ENCODE measurements at places on chromosomes 5 and 9.
A peak's percentile ranks its signal among the peaks of the same experiment; 100 is the strongest.

DNA sequence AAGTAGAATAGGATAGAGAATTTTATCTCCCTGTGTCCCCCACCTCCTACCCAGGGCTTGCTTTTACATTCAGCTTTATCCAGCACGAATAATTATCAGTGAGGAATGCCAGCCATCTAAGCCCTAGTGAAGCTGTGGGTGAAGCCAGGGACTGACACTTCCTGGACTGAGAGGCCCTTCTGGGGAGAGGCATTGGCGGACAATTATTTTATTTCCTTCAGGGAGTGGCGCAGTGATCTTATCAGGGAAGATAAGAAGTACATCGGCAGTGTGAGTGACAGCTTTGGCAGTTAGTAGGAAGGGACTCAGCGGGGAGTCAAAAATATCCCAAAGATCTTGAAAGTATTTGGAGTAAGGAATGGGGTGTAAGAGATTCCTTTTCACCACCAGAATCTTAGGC is 34.9 kb upstream of the RPS23 start:
- DNase-seq = no peak

- DNase-seq = no peak
These were observed 87.0 kb downstream of the IQGAP2 start for GRCh38 chr5:76489877-76490688.

GRCh38 chr9:86774116-86774515 is 173.2 kb downstream of the GAS1 start:
- no peak for DNase-seq

GRCh38 chr9:26373616-26374015 is 519.0 kb downstream of the CAAP1 start:
- no peak for DNase-seq

DNA sequence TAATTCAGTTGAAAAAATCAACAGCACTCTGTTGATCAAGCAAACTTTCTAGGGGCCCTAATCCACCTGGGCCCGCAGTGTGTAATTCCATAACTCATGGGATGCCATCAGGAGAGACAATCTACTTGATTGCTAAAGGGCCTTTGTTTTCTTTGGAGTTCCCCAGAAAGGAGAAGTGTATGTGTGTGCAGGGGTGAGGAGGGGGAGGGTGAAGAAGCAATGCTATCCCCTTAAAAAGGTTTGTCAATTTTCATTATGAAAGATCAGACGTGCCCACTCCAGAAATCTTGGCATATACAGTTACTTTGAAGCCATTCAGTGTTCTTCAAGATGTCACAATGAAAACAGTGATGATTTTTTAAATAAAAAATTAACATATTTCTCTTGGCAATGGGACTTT is 6.2 kb downstream of the PARP8 start:
- no peak for DNase-seq

DNA sequence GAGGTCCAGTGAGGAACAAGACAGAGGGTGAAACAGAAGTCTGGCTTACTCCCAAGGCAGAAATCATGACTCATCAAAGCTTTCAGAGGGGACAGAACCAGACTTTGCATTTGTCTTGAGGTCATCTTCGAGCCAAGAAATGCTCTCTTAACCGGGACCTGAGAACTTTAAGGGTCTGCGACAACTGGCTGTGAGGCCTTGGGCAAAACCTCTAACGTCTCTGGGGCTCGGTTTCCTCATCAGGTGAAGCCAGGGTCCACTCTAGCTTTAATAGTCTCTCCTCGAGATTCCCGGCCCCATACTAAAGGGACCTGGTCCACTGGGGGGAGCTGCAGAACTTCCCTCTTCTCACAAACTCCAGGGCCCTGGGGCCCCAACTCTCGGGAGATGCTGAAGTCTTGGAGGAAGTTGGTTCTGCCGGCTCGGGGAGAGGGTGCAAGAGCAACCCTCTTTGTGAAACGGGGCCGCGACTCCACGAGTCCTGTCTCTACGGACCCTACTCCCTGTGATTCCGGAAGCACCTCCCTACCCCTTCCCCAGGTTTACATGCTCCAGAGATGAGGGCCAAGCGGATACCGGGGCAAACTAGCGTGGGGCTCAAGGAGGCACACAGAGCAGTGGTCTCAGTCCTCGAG is 2.6 kb downstream of the GLIS3 start:
- no peak for DNase-seq

DNA sequence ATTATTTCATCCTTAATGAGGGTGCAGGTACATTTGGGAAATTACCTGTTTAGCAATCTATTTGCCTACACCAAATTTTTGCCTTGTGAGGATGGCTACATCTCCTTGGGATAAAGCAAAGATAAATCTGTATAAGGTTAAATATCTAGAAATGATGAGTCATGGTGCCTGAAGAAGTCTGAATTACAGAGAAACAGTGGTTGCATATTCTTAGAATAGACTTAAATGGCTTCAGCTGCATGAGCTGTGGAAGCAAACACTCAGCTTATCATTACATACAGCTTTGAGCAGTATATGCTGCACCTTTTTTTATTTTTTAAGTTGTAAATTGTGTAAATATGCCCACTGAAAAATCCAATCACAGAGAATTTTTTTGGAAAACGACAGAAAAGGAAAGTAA is 153.5 kb downstream of the RAPGEF6 start:
- no peak for DNase-seq

DNA sequence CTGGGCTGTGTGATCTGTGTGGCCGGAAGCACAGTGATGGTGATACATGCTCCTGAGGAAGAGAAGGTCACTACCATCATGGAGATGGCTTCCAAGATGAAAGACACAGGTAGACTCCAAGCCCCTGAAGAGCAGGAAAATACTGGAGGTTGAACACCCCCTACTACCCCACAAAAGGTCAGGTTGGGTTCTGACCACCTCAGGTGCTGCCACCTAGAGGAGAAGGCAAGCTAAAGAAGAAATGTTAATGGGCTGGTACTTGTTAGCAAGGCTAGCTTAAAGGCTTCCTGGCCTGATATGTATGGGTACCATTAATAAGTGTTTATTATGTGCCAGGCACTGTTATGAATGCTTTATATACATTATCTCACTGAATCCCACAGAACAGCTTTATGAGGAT is 11.7 kb downstream of the NIPAL4 start:
- DNase-seq = peak; percentile 28

- DNase-seq = no peak
These were observed 30.7 kb downstream of the AOPEP start for GRCh38 chr9:94757158-94757557.

DNA sequence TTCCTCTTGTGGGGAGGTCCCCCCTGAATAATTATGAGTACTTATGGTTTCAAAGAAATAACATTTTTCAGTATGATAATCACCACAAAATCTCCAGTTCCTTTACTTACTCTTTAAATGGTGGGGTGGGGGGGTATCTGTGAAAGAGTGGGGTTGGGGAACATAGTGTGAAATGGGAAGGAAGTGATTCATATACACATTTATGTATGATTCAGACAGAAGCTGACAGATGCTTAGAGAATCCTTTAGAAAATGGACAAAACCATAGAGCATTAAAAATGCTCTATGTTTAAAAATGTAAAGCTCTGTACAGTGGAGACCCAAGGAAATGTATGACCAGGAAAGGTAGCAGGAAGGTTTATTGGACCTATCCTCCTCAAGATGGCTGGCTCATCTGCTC is 267.5 kb upstream of the GRIA1 start:
- no peak for DNase-seq

DNA sequence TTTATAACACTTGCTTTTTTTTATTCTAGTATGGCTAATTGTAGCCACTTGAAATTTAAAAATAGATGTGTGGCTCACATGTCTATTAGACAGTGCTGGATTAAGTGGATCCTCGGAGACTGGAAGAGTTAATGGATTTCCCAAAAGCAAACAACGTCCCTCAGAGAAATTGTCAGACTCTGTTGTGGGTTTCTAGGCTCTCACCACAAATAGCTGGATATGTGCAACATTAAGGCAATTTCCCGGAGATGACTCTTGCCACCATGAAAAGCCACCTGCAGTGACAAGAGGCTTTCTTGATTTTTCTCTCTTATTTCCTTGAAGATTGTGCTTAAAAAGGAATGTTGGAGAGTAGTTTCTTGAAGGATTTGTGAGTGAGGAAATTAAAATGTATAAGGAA is 43.2 kb downstream of the TMEM167A start:
- no peak for DNase-seq

GRCh38 chr5:81194633-81195334 is 38.3 kb upstream of the CKMT2 start:
- peak; percentile 70 for DNase-seq
